CD4-positive, alpha-beta T cell (primary cell): ENCODE measurements at places on chromosomes 1 and 21. TPM values are rescaled to one million over a fixed set of nuclear protein-coding genes. Genes with fewer than 3 reads are reported as not detected.

The GPR161 gene
- total RNA-seq, result not detected

- DNase-seq, result no peak
- H3K27ac ChIP-seq, result no peak overlapping the region
- H3K4me3 ChIP-seq, result no peak overlapping the region
These were observed 73.7 kb downstream of the PDE4B start for GRCh38 chr1:65866439-65866838.

DNA sequence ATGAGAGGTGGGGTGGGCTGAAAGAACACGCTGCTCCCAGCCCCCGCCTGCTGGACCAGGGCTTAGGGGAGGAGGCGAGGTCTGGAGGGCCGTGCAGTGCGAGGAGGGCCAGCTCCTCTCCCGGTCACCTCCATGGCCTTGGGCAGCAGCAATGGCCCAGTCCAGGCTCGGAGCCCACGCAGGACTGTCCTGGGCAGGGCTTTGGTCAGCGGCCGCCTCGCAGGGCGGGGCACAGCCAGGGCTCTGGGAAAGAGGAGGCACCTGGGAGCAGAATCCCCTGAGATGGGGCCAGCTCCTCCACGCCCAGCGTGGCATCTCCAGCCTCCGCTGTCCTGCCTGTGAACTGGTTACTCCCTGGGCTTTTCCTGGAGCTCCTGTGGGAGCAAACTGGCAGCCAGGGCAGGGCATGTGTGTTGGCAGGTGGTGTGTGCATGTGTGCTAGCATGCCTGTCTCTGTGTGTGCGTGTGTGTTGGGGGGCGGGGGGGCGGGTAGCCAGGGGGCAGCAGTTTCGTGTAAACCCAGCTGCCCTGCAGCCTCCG is 27.4 kb downstream of the ARHGEF16 start:
- no peak overlapping the region for H3K27ac ChIP-seq
- no peak overlapping the region for H3K4me3 ChIP-seq
- H3K27me3 ChIP-seq, result peaks cover 3% of the 10 kb centered on the region
- no peaks in the 10 kb centered on the region for H3K36me3 ChIP-seq
- no peaks in the 10 kb centered on the region for H3K4me1 ChIP-seq
- DNase-seq, result no peak

GRCh38 chr1:15055736-15056415 is 97.7 kb upstream of the TMEM51 start:
- H3K4me3 ChIP-seq, result no peak overlapping the region
- no peaks in the 10 kb centered on the region for H3K36me3 ChIP-seq
- H3K27me3 ChIP-seq, result no peaks in the 10 kb centered on the region

- no peak overlapping the region for H3K4me3 ChIP-seq
- no peaks in the 10 kb centered on the region for H3K36me3 ChIP-seq
- H3K27ac ChIP-seq, result no peak overlapping the region
- no peaks in the 10 kb centered on the region for H3K27me3 ChIP-seq
These were observed 187.9 kb downstream of the HIVEP3 start for GRCh38 chr1:41730806-41731205.

GRCh38 chr1:167720965-167721616 is 691 bp upstream of the MPZL1 start:
- no peaks in the 10 kb centered on the region for H3K27me3 ChIP-seq
- H3K27ac ChIP-seq, result no peak overlapping the region
- H3K36me3 ChIP-seq, result no peaks in the 10 kb centered on the region
- peaks cover 37% of the 10 kb centered on the region for H3K4me1 ChIP-seq
- no peak for DNase-seq

- peak overlapping the region; percentile 50 for H3K4me3 ChIP-seq
- DNase-seq, result peak; percentile 97
- no peaks in the 10 kb centered on the region for H3K27me3 ChIP-seq
These were observed 37.0 kb downstream of the NUAK2 start for GRCh38 chr1:205284420-205285144.

- no peaks in the 10 kb centered on the region for H3K36me3 ChIP-seq
- H3K27ac ChIP-seq, result no peak overlapping the region
- H3K27me3 ChIP-seq, result no peaks in the 10 kb centered on the region
- no peak overlapping the region for H3K4me3 ChIP-seq
These were observed 49.1 kb downstream of the TRPM2 start for GRCh38 chr21:44402323-44403105.

DNA sequence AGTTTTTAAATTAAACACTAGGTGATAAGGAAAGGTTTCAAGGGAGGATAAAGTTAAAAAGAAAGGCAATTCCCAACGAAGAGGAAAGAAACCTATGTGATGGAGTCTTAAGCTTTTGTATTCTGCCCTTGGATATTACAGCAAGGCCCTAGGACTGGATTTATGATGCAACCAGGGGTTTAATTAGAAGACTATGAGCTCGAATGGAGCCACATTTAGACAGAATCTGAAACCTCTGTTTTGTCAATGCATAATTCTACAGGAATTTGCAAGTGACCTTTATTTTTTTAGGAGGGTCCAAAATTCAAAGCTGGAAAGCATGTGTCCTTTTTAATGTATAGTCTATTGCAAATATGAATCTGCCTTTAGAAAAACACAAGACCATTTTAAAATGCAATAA is 37.9 kb downstream of the TGFB2 start:
- no peak overlapping the region for H3K27ac ChIP-seq
- no peaks in the 10 kb centered on the region for H3K36me3 ChIP-seq
- H3K4me1 ChIP-seq, result no peaks in the 10 kb centered on the region
- no peaks in the 10 kb centered on the region for H3K27me3 ChIP-seq
- H3K4me3 ChIP-seq, result no peak overlapping the region

DNA sequence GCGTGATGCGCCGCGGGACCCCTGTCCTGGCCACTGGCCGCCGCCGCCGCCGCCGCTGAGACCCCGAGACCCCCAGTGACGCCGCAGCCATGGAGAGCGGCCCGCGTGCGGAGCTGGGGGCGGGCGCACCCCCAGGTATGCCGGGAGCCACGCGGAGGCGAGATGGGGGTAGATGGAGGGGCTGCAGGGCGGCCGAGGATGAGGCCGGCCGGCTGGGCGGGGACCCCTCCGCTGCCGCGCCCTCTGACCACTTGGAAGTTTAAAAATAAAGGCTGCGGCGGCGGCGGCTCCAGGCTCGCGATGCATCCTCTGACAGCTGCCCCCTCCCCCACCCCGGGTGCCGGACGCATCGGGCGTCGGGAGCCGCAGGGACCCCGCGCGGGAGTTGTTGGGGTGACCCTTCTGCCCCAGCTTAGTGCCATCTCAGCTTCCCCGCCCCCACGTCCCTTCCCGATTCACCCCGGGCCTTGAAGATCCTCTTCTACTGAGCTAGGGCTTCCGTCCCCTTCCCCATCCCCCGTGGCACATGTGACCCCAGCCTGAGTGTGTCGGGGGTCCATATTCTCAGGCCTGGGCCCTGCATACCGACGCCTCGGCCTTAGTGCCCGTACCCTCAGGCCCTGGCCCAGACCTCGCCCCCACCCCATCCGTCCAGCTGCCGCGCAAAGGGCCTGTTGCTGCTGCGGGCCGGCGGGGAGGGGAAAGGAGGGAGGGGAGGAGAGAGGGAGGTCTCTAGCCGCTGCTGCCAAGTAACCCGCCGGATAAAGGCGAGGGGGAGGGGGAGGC is 562 bp downstream of the MAP7D1 start:
- peak overlapping the region; percentile 96 for H3K27ac ChIP-seq
- DNase-seq, result peak; percentile 75
- peaks cover 79% of the 10 kb centered on the region for H3K4me1 ChIP-seq
- H3K36me3 ChIP-seq, result peaks cover 5% of the 10 kb centered on the region
